ENCODE measurements at places on chromosomes 12 and 14.

- DNase-seq: no peak
These were observed 12.1 kb upstream of the SLC24A4 start for GRCh38 chr14:92310776-92311375.

GRCh38 chr12:56839915-56840325, 76.8 kb downstream of the HSD17B6 start:
- DNase-seq: no peak

DNA sequence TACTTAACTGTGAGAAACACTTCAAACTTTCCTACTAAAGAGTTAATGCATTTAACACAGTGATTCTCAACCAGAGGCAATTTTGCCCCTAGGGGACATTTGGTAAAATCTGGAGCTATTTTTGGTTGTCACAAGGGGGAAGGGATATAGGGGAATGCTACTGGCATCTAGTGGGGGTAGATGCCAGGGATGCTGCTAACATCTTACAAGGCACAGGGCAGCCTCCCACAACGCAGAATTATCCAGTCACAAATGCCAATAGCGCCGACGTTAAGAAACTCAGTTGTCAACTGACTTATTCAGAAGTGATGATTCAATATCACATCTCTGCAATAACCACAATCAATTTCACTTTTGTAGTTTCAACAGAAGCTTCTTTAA, 2.0 kb downstream of the EEA1 start:
- no peak for DNase-seq

DNA sequence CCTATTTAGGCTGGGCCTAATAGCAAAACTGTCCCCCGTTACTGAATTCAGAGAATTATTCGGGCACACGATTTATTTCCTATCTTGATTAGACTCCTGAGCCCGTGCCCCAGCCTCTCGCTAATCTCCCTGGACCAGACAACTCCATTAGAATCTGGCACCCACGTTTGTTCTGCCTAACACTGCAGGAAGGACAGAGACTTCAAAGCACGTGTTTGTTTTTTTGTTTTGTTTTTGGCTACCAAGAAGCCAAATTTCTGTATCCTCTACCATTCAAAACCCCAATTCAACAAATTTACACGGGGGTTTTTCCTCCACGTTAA, 4.8 kb downstream of the USP44 start:
- DNase-seq: no peak

DNA sequence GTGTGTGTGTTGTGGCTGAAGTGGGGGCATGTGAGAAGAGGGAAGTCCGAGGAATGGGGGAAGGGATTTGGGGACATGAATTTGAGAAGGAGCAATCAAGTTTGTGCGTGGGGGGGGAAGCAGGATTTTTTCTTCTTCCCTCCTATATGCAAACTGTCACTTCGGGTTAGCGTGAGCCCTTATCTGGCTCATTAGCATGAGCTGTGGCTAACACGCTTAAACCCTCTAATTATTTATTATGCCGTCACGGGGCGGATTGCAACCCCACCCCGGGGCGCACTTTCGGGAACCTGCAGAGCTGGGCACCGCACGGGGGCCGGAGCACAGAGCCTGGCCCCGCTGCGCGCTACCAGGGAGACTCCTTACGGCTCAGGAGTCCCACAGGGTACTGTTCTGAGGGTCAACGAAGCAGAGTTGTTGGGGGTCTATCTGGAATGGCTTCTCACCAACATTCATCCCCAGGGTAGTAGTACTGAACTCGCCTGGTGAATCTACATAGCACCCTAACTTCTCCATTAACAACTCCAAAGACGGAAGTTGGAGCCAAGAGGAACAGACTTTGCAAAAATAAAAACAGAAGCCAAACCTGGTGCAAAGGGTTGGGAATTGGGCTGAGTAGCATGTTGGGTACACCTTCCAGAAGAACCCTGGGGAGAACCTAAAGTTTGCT, 6.4 kb upstream of the ASCL1 start:
- DNase-seq: no peak

- no peak for DNase-seq
These were observed 262.1 kb downstream of the BCL11B start for GRCh38 chr14:99009871-99010270.

DNA sequence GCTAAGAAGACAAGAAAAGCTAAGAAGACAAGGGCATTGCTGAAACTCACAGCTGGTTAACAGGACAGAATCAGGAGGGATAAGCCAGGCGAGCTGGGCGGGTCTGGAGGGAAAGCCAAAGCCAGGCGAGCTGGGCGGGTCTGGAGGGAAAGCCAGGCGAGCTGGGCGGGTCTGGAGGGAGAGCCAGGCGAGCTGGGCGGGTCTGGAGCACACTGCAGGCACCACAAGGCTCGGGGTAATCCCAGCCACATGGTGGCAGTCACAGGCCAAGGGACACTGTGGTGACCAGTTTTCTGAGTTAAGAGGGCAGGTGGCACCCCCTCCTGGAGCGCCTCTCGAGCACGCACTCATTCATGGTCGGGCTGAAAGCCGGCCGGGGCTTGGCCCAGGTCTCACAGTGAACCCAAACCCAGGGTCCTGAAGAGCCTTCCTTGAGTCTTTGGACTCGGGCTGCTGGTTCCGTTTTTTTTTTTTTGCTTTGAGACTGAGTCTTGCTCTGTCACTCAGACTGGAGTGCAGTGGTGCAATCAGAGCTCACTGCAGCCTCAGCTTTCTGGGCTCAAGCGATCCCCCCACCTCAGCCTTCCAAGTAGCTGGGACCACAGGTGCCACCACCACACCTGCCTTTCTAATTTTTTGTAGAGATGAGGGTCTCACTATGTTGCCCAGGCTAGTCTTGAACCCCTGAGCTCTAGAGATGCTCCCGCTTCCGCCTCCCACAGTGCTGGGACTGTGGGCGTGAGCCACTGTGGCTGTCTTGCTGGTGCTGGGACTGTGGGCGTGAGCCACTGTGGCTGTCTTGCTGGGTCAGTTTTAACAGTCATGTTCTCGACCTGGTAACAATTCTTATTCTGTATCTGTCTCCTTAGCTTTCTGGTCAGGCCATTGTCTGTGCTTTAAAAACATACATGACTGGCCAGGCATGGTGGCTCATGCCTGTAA, 40.2 kb downstream of the HSP90AA1 start:
- DNase-seq: no peak

DNA sequence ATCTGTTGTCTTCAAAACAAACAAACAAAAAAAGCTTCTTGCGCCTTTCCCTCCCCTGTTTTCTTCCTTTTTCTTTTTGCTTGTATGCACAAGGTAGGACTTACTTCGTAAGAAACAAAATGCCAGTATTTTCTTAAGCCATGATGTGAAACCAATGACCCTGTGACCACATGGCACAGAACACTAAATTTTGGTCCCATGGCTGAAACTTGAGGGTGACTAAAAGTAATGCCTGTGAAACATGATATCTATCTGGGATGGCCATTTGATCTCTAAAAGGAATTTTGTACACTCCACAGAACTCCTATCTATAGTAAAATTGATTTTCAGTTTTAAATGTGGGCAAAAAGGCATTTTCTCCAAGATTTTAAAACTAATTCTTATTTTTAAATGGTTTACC, 63.6 kb downstream of the PAPOLA start:
- DNase-seq: no peak

- no peak for DNase-seq
These were observed 72.1 kb upstream of the C14orf180 start for GRCh38 chr14:104507443-104507842.

- DNase-seq: no peak
These were observed 53.8 kb upstream of the CCDC175 start for GRCh38 chr14:59630288-59630963.

- DNase-seq: no peak
These were observed 129.4 kb upstream of the DNM1L start for GRCh38 chr12:32549675-32550079.

- no peak for DNase-seq
These were observed 319.2 kb downstream of the DUSP6 start for GRCh38 chr12:89033062-89033461.

GRCh38 chr12:52171950-52172512, 19.8 kb downstream of the KRT80 start:
- DNase-seq: no peak

- DNase-seq: peak; percentile 64
These were observed 2.2 kb downstream of the ZFP36L1 start for GRCh38 chr14:68790644-68791077.

GRCh38 chr14:56374421-56374820, 205.2 kb upstream of the TMEM260 start:
- no peak for DNase-seq

GRCh38 chr12:64699504-64700115, 59.6 kb downstream of the GNS start:
- no peak for DNase-seq

DNA sequence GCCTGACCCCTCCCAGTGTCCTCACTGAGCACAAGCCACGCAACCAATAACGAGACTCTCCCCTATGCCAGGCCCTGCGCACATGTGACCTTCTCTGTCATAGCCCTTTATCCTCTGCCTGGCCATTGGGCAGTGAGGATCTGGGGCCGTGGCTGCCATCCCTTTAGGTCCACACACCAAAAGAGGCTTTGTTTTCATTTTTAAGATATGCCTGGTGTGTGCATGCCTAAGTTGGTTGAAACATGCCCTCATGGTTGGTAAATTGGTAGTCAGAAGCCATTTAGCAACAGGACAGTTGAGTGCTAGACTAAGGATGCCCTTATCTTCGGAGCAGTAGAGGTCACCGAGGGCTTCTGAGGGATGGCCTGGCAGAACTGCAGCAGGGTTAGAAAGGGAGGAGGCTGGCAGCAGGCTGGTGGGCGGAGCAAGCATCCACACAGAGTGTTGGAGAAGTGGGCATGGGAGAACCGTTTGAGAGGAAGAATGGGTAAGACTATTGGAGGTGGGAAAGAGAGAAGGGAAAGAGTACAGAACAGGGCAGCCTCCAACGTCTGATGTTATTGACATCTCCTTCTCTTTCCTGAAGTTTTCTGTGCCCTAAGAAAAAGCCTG, 75.1 kb downstream of the SLC24A4 start:
- no peak for DNase-seq

Data from effector memory CD4-positive, alpha-beta T cell (primary cell).